ENCODE measurements at places on chromosomes 5 and 9.

DNA sequence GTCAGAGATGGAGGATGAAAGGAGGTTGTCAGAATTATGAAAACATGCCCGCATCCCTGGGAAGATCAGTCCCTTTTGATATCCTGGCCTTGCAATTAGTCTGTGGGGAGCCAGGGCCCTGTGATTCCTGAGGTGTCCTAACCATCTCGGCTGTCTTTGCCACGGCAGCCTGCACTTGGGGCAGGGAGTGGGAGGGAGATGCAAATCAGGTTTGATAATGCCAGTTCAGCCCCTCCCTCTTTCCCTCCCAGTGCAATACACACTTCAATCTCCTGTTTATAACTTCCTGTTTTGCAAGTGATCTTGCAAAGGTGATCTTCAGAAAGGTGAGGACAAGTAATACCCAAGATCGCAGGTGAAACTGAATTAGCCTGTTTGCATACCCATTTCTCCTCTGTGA, 114.0 kb upstream of the ALDH1B1 start:
- DNase-seq, result no peak

GRCh38 chr9:25990376-25990775, 312.1 kb upstream of the TUSC1 start:
- no peak for DNase-seq

- no peak for DNase-seq
These were observed 2205.1 kb upstream of the C9orf72 start for GRCh38 chr9:29778281-29778849.

- DNase-seq, result no peak
These were observed 67.6 kb downstream of the TLE4 start for GRCh38 chr9:79639354-79639753.

GRCh38 chr9:136711751-136712689, at the start of gene DIPK1B:
DIPK1B (plus strand) TSS chr9:136712572; CDS start chr9:136712666, 94 bp downstream.
- DNase-seq, result no peak

DNA sequence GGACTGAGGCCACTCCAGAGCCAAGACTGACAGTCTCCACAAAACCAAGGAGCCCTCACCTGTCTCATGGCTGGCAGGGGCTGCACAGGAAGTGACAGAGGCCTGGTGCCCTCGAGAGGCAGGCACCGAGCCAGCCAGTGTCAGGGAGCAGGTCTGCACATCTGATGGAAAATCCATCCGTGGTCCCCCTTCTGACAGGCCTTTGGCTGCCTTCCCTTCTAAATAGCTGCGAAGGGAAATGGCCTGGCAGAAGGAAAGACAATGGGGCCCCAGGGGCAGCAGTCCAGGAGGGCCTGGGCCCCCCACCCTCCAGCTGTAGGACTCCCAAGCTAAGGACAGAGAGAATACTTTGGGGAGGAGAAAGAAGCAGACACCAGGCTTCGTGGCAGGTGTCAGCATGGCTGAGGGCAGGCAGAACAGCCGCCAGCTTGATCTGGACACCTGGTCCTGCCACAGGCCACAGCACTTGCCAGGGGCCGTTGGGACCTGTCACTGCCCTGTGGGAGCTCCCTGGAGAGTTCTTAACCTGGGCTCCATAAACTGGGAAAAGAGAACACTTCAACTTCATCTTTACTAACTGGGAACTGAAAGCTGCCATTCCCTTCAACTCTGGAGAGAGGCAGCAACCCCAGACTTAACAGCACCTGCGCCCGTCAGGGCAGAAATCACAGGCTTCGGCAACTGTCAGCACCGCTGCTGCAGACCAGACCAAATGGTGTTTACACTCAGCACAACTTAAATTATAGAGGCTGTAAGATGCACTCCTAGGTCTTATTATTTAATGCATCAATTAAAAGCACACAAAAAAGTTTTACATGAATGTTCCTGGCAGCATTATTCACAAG, 22.0 kb downstream of the ADAMTS2 start:
- no peak for DNase-seq

DNA sequence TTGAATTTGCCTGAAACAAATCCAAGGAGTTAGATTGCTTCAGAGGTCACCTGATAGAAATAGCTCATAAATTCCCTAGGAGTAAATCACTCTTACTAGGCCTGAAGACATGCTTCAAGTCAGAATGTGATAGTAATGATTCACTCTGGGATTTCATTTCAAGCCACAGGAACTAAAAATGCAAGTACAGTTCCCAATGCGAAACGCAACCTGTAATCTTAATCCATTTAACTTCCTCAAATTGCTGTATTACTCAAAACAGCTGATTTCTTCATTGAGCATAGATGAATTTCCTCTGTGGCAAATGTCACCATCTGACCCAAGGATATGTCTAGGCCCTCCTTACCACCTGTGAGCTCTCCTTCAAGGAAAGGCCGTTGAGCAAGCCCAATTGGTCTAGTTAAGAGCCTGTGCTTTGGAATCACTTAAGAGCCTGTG, 32.1 kb upstream of the IL6ST start:
- peak; percentile 69 for DNase-seq

DNA sequence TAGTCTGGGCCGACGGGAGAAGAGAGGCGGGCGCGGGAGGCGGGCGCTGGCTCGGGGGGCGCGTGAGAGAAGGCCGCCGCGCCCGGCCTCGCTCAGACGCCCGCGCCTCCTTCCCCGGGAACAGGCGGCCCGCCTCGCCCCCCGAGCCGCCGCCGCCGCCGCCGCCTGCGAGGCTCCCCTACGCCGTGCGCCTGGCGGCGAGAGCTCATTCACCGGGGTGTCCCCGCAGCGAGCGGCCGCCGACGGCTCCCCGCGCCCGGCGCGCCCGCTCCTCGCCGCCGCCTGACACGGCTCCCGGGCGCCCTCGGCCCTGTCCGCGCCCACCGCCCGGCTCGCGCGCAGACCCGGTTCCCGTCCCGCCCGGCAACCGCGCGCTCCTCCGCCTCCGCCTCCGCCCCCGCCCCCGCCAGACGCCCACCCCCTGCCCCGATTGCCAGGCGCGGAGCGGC, at the start of gene GNAQ:
Gene GNAQ (minus strand): TSS at position 368 of the 449 bp plus-strand sequence. CDS start 576 bp downstream, outside the sequence.
- DNase-seq, result peak; percentile 9

DNA sequence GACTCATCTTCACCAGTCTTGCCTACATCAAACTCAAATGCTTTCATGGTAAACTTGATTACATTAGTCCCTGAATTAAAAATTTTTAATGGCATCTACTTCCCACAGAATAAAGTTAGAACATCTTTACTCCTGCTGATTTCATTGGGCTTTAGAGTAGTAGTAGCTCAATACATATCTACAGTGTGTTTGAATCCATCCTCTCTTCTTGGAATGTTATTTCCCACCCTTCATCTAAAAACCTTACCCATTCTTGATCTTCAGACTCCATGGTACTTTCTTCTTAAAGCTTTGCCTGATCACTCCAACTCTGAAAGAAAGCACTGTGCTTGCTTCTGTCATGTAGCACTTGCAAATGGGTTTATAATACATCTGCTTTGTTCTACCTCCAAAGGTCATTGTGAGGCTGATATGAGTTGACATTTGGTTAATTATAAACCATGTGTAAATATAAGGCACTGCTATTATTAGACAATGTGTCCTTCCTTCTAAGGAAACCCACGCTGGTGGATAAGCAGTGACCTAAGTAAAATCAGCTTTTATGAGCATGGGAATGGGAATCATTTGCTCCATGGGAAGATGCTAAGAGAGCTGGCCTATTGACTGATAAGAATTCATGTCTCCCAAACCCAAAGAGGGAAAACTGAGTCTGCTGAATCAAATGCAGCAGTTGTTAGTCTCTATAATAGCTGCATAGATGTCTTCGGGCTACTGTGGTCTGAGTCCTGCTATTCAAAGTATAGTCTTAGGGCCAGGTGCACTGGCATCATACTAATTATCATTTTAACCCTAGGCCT, 7.5 kb upstream of the PRLR start:
- DNase-seq, result no peak

- no peak for DNase-seq
These were observed 39.2 kb upstream of the MAN2A1 start for GRCh38 chr5:109650493-109650892.

DNA sequence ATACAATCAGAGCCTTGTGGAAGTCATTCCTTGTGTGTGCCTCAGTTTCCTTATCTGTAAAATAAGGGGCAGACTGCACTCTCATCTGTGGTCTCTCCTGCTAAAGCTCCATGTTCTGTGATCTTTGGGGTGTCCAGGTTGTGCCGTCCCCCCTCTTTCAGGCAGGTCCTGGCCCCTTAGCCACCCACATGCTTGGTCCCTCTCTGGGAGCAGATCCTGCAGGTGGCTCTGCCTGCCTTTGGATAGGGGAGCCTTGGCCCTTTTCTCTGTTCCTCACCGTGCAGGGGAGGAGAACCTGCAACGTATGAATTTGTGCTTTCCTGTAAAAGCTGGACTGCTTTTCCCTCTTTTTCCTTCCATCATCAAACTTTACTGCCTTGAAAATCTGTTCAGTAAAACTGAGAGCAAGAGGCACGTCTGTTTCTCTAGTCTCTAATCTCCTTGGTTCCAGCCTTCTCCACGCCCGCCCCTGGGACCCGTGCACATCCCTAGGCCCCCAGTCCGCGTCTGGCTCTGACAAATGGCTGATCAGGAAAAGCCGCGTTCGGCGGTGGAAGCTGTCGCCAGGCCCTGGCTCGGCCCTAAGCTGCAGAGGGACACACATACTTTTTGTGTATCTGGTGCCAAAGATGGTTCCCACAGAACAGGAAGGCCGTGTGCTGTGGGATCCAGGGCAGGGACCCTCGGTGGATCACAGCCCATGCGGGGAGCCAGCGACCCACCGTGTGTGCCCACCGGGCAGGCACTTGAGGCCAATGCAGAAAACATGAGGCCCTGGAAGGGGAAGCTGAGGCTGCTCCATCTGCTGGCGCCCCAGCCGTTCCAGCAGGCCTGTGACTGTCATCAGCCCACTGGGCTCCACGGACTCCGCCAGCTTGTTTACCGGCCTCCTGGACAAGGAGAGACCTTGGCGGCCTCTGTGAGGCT, 43.4 kb upstream of the COL5A1 start:
- DNase-seq, result no peak

GRCh38 chr5:40480392-40480791, 199.3 kb upstream of the PTGER4 start:
- DNase-seq, result no peak

GRCh38 chr9:12629067-12629466, 64.1 kb upstream of the TYRP1 start:
- no peak for DNase-seq

DNA sequence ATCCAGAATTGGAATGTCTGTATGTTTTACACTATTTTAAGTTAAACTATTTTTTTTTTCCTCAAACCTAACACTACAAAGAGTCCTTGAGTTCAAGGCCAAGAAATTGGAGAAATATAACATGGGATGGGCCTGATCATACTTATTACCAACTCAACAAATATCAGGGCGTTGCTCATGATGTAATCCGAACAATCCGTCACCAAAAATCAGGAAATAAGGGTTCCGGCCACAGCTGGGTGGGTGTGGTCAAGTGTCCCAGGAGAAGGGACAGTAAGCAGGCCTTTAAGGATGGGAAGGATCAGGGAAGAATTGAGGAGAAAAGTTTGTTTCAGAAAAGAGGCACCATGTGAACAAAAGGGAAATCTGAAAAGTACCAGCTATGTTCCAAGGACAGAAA, 29.8 kb downstream of the MED27 start:
- no peak for DNase-seq

- DNase-seq, result no peak
These were observed 36.6 kb downstream of the ACER2 start for GRCh38 chr9:19445452-19445851.

GRCh38 chr5:155905364-155905763, 421.6 kb upstream of the SGCD start:
- no peak for DNase-seq

DNA sequence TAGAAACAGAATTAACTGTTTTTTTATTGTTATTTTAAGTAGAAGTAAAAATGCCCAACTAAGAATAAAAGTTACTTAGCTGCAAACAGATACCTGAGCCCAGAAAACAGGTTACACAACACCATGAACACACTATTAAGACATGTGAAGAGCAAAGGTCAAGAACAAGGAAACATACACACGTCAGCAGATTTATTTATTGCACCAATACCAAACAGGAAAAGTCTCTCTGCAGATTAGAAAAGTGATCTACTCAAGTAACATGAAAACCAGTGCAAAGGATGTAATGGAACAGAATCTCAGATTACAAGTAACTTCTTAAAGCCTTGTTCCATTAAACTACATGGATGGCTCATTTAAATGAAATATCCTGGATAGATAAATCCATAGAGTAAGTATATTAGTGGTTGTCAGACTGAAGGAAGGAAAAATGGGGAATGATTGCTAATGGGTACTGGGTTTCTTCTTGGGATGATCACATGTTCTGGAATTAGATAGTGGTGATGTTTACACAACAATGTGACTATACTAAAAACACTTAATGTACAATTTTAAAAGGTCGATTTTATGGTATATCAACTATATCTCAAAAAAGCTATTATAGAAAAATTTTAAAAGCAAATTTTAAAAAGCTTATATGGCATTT, 6.1 kb downstream of the SAR1B start:
- DNase-seq, result no peak

DNA sequence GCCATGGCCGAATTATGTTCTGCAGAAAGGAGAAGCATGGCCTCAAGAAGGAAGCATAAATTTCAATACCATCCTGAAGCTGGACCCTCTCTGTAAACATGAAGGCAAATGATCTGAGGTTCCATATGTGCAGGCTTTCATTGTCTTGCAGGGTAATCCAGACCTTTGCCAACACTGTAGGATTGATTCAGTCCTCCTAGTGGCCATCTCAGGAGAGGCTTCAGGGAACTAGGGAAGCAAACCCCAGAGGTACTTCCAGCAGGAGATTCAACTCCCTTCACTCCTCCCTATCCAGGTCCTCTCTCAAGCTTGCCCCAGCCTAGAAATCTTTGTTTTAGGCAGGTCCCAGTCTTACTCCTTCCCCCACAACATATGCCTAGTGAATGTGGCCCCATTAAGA, 99.3 kb upstream of the HCN1 start:
- no peak for DNase-seq

DNA sequence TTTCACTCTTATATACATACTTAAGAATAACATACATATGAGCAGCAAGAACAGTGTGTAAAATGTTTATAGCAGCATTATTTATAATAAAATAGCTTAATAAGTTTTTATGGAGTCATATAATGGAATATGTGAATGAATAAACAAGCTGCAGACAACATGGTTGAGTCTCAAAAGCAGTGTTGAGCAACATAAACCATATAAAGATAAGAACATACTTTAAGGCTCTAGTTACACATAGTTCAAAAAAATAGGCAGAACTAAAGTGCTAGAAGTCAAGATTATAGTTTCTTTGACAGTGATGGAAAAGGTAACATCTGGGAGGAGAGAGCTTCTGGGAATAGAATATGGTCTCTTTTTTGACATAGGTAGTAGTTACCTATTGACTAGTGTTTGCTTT, 53.7 kb upstream of the ADAMTS19 start:
- DNase-seq, result no peak

DNA sequence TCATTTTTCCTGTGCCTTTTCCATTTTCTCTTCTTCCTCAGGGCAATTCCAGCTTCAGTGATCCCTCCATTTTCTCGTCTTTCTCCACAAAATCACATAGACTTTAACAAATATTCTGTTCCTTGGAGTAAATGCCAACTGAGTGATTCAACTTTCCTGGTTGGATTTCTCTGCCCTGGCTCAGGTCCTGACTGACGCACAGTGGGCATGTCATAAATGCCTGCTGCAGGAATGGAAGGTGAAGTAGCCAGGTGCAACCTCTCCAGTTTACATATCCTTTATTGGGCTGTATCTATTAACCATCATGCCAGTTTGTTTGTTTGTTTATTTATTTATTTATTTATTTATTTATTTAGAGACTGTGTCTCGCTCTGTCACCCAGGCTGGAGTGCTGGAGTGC, 95.1 kb downstream of the MEF2C start:
- no peak for DNase-seq

- no peak for DNase-seq
These were observed 641.5 kb upstream of the CDH10 start for GRCh38 chr5:25286319-25286718.

All from GM10248 (cell line).